ENCODE measurements at places on chromosomes 4 and X.

- no peak for DNase-seq
Measured at GRCh38 chr4:6153874-6154273, 46.5 kb downstream of the JAKMIP1 start.

DNA sequence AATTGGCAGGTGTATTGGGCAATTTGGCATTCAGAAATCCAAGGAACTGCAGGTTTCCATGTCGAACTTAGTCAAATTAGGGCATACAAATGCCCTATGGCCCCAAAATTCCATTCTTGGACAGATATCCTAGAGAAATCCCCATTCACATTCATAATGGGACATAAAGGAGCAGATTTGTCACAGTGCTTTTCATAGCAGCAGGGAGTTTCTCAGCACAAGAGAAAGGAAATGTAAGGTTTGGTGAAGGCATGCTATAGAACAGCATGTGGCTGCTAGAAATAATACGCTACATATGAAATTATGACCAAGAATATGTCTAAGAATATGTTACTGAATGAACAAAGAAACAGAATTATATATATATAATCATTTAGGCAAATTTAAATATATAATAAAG lies 437.5 kb upstream of the BOD1L1 start:
- DNase-seq: no peak

- no peak for DNase-seq
Measured at GRCh38 chrX:39439906-39440798, 638.9 kb downstream of the MID1IP1 start.

DNA sequence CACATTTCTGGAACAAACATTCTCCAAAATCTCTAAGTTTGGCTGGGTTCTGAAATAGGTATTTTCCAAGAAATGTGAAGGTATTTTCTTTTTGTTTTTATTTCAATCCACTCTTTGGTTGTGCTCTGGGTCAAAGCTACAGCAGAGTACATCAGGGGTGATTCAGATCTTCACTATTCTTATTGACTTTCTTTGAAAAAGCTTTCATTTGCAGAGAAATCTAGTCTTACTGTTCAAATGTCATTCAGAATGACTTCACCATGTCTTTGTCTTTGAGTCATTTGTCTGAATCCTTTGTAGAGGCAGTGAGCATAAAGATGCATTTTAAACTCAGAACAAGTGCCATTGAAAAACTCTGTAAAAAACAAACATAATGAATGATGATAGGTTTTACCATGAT lies 547.2 kb upstream of the ADGRL3 start:
- DNase-seq: no peak

DNA sequence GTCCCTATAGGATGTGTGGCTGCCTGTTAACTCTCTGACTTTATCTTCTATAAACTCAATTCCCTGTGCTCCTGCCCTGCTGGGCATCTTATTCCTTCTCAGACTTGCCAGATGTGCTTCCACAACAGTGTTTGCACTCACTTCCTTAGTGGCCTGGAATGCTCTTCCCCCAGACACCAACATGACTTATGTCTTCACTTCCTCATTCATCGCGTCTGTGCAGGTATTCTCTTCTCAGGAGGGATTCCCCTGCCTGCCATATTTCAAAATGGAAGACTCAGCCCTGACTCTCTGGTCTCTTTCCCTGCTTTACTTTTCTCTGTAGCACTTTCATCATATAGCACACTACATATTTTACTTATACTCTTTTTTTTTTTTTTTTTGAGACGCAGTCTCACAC lies 344.0 kb downstream of the CENPC start:
- no peak for DNase-seq

- no peak for DNase-seq
Measured at GRCh38 chr4:188551156-188551555, 411.9 kb downstream of the TRIML1 start.

GRCh38 chrX:10495677-10496076 lies 124.7 kb downstream of the MID1 start:
- no peak for DNase-seq

DNA sequence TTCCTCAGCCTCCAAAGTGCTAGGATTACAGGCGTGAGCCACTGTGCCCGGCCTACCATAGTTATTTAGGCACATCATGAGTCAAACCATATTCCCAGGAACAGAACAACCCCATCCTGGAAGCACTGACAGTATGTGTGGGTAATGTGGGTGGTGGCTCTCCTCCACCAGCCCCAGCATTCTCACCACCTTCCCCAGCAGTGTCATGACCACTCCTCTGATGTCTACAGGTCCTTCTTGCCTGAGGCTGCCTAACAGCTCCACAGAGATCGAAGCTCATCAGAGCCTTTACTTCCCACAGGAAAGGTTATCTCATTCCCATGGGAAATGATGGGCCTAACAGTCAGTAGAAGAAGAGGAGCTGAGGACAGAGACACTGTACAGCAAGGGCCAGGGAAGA lies 129.5 kb upstream of the GPC4 start:
- DNase-seq: no peak

- no peak for DNase-seq
Measured at GRCh38 chr4:138199568-138200235, 42.4 kb downstream of the SLC7A11 start.

DNA sequence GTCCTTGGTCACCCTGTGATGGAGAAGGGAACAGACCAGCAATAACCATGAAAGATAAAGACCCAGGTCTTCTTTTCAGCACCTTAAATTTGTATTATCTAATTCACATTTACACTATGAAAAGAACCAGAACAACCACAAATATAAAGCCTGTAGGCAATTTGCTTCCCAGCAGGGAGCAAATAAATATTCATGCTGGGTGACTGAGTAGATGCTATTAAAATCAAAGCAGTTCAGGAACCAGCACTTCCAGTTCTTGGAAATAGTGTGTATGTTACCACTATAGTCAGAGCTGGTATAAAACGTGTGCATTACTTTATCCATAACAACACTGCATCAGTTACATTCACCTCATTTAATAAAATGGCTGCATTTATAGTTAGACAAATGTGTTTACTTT lies 177.8 kb upstream of the ETNPPL start:
- no peak for DNase-seq

GRCh38 chrX:93932471-93933220 lies 258.6 kb downstream of the FAM133A start:
- DNase-seq: no peak

DNA sequence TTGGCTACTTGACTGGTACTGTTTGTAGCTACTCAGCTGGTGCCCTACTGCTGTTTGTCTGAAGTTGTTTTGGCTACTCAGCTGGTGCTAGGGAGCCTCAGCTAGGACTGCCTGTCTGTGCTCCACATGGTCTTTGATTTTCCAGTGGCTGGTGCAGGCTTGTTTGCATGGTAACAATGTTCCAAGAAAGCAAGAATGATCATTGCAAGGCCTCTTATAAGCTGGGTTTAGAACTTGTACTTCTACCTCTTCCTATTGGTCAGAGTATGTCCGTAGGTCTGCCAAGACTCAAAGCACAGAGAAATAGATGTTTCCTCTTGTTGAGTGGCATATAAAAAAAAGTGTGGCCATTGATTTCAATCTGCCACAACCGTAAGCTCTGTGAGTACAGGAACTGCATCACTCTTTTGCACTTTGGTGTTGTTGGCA lies 17.6 kb downstream of the NFKB1 start:
- DNase-seq: no peak

DNA sequence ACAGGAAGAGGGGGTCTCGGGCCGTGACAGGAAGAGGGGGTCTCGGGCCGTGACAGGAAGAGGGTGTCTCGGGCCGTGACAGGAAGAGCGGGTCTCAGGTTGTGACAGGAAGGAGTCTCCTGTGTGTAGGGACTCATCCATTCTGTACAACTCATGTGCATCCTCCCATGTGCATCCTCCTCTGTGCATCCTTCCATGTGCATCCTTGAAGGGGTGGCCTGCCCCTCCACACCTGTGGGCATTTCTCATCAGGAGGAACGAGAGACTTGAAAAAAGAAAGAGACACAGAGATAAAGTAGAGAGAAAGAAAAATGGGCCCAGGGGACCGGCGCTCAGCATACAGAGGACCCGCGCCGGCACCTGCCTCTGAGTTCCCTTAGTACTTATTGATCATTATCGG lies 30.2 kb upstream of the PLCXD1 start:
- no peak for DNase-seq

DNA sequence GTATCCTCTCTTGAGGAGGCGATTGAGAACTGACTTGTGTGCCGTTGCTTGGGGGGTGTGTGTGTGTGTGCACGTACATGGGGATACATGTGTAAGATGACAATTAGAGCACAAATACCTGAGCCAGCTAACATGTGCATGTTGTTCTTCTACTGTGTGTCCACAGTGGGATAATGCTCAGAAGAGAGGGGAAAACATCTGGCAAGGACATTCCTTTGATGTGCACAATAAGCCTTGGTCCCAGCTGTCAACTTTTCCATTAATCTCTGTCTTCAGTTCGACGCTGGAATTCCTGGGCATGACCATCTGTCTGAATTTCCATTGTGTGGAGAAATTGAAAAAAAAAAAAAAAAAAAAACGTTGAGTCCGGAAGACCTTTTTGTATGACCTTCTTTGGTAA lies 592.0 kb upstream of the GALNTL6 start:
- DNase-seq: no peak

DNA sequence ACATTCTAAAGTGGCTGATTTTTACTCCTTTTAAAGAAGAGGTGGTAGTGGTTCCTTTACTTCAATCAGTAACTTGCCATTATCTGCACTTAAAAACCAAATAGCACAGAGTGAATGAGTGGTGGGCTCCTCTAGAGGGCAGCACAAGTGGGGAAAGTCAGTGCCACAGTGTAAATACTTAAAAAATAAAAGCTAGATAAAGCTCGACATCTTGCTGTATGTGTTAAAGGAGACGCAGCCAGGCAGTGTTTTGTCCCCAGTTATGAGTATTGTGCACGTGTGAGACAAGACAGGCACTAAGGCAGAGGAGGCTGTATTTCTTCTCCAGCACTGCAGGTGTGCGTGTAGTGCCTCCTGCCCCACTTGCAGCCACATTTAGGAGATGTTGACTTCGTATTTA lies 24.6 kb downstream of the NAP1L5 start:
- no peak for DNase-seq

GRCh38 chr4:118112117-118113046 lies 78.1 kb downstream of the NDST3 start:
- DNase-seq: no peak
